ENCODE measurements at places on chromosomes 3 and 15.

GRCh38 chr15:38351466-38351865 is 98.8 kb downstream of the SPRED1 start:
- no peak for DNase-seq

DNA sequence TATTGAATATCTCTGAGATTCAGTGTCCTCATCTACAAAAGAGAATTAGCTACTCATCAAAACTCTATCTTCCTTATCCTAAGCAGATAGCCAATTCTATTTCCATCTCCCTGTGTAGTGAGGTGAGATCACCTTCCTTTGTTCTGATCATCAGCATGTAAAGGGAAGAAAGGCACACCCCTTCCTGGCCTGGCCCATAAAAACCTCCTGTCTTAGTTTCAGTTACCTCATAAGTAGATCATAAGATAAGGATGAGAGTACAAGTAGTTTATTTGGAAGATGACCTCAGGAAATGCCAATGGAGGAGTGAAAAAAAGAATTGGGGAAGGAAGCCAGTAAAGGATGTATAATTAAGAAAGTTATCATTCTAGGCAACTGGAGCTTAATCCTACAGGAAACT is 114.5 kb upstream of the GADL1 start:
- no peak for DNase-seq

DNA sequence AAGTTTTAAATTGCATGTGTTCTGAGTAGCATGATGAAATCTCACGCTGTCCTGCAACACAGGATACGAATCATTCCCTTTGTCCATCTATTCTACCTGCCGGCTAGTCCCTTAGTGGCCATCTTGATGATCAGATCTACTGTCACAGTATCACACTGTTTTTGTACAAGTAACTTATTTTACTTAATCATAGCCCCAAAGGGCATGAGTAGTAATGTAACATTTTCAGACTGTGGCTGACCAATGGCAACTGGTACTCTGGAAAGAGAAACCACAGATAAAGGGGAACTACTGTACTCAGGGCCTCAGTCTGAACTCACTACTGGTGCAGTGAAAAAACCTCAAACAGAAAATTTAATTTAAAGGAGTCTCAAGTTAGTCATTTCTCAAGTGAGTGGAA is 127.3 kb upstream of the MRPL3 start:
- DNase-seq, result no peak

DNA sequence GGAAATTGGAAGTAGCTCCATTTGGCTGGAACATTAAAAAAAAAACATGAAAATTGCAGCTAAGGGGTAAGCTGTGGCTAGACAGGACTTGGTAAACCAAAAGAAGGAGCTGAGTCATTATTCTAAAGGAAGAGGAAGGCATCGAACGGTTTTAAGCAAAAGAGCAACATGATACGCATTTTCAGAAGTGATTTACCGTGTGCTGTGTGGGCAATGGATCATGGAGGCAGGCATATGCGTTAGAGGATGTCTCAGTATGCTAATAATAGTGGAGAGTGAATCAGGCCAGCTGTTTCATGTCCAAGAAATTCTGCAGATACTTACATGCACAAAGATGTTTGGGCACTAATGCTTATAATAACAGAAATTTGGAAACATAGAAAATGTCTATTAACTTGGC is 409.1 kb upstream of the ATP11B start:
- DNase-seq, result no peak

DNA sequence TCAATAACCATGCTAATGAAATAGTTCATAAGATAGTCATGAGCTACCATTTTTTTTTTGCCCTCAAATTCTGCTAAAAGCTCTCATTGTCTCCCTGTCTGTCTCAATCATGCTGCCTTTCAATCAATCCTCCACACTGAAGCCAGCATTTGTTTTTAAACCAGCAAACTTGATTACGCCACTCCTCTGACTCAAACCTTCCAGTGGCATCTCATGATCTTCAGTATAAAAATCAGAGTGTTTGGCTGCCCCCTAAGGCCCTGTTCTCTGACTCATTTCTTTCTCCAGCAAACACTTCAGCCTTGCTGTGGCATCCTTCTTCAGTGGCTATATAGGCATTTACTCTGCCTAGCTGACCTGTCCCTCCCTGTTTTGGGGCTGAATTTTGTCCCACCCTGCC is 36.0 kb upstream of the EOMES start:
- DNase-seq, result no peak

DNA sequence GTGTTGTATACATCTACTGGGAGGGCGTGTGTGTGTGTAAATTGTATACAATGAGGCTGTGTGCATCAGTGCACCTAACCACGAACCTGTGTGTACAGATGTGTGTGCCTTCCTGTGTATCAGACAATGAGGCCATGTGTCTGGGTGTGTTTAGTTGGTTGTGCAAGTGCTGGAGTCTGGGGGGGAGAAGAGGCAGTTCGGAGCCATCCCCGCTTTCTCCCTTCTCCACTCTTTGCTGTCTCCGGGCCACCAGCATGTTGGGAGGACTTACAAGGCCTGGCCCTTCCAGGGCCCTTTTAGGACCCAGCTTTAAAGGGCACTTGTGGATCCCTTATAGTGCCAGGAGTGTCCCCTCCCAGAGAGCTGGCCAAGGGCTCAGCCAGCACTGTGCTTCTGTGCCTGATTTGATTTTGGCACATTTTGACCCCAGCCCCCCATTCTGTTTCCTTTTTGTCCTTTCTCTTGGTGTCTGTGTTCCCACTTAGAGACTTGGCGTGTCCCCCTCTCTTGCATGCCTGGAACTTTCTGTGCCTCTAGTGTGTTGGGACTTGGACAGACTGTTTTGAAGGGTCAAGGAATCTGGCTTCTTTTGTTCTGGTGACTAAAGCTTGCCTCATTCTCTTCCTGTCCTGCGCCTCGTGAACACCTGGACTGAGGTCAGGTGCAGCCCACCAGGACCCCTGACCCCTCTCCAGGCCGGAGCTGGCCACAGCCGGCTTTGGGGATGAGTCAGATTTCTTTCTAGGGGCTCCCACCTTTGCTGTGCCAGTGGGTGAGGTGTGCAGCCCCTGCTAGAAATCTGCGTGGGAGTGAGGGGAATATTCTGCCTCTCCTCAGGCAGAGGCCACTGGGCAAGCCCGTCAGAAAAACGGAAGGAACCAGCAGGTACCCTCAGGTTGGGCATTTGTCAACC is 1.5 kb downstream of the CTDSPL start:
- DNase-seq, result no peak

DNA sequence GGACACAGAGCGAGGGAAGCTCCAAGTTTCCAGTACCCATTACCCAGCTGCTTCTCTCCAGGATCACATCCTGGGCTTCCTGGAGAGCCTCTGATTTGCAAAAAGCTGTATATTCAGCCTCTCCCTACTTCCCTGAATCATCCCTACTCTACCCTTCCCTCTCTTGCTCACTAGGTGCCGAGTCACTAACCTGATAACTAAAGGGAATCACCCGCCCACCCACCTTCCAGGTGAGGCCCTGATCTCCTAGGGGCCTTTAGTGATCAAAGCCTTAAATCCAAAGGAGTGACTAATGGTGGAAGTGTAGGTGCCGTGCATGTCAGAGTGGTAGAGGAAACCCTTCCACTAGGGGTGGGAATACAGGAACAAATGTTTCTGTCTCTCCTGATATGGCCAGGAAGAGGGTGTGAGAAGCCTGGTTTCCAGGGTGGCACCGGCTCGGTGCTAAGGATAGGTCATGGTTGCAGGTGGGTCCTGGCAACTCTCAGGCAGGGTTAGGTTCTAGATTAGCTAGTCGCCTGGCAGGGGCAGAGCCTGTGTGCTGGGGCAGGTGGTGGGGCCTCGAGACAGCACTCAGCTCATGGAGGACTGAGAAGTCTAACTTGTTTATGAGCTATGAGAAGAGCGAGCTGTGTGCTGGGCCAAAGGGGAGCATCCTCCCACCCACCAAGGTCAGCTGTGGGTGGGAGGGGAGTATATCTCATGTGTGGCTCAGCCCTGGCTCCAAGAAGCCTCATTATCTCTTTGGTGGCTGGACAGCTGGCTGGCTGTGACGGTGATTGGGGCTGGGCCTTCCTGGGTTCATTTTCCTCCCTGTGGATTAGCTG is 10.1 kb downstream of the SEMA7A start:
- no peak for DNase-seq

GRCh38 chr15:38002883-38003477 is 68.5 kb downstream of the TMCO5A start:
- no peak for DNase-seq

- no peak for DNase-seq
Observed at GRCh38 chr15:79218588-79219200, 63.8 kb upstream of the ANKRD34C start.

GRCh38 chr3:188052169-188053035 is 101.6 kb upstream of the LPP start:
- DNase-seq, result no peak

DNA sequence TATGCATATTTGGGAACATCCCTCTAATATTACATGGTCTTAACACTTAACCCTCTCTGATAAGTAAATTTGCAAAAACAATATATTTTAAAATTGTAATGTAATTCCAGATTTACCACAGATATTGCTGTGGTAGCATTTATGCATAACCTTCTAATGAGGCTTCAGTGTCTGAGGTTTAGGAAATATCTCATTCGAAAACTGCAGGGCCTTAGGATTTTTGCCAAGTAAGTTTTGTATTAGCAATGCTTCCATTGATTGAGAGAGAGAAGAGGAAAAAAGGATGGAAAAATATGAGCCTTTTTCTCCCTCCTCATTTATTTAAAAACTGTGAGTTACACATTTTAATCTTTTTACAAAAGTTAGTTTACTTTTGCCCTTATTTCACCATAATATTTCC is 294.6 kb downstream of the EPHA3 start:
- DNase-seq, result no peak

DNA sequence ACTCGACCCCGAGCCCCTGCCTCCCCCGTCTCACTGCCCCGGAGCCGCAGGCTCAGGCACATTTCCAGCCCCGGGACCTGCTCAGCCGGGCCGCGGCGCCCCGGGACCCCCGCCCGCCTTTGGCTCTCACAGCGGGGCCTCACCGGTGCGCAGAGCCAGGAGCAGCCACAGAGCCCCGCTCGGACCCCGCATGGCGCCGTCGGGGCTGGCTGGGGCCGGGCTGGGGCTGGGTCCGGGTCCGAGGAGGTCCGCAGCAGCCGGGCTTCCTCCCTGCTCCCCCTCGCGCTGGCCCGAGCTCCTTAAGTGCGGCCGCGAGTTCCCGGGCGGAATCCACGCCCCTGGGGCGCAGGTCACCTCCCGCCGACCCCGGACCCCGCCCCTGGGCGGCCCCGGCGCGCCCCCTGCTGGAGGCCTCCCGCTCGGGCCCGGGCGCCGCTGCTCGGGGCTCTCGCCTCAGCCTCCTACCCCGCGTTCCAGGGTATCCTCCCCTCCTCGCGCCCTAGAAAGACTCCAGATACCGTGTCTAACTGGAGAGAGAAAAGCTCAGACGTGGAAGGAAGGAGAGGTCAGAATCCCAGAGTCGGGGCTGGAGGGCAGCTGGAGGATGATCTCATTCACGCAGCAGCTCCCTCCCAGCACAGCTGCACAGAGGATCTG is at the start of gene MELTF:
TSS of gene MELTF (minus strand) at position 307 of the 657 bp plus-strand sequence. CDS start at position 192, 115 bp downstream.
- peak; percentile 19 for DNase-seq
